Stimulated activated CD8-positive, alpha-beta memory T cell treated with anti-CD3 and anti-CD28 coated beads, Interleukin-4, amount 100 ng/mL, for 24 hours (primary cell): ENCODE measurements at places on chromosomes 2 and 18.

- no peak for DNase-seq
These were observed 278.1 kb upstream of the ZEB2 start for GRCh38 chr2:144798034-144798433.

DNA sequence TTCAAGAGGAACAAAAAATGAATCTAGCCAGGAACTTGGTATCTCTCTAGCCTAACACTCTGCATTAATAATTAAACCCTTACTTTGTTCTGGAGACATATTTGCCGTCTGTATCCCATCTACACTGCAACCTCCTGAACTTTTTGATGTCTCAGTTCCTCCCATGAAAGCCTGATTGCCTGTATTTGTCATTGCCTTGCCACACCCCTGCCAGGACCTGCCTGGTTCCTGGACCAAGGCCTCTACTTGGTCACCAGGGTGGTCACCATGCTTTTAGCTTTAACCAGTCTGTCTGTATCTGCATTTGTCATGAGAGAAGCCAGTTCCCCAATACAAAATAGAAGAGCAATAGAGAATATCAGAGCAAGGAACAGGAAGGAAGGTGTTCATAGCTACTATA is 58.8 kb upstream of the NOL4 start:
- DNase-seq, result no peak

DNA sequence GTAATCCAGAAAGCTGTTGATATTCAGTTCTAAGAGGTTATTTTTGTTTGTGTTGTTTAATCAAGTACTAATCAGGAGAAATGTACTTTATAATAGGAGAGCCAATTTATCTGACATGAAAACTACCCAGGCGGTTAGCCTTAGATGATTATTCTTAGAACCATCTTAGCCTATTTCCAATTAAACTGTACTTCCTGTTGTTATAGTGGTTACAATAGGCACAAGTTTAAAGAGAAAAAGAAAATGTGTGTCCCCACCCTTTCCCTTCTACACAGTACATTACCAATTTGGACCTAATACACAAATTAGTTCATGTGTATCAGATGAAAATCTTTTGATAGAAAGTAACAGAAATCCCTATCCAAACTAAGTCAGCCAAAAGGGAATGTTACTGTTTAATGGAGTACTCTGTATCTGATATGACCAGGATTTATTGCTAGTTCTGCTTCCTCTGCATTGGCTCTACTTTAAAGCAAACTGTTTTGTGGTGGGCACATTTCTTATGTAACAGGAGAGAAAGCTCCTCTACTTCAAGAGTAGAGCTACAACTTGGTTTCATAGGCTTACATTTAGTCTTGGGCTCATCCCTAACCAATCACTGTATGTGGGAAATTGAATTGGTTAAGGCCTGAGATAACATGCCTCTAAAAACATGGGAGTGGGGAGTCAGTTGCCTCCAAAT is 217.9 kb downstream of the UBE2E3 start:
- DNase-seq, result no peak

- no peak for DNase-seq
These were observed 93.6 kb upstream of the TWIST2 start for GRCh38 chr2:238754259-238754658.

GRCh38 chr2:122218596-122218995 is 463.1 kb downstream of the TSN start:
- no peak for DNase-seq

- no peak for DNase-seq
These were observed 25.8 kb downstream of the XDH start for GRCh38 chr2:31388736-31389135.

- no peak for DNase-seq
These were observed 376.1 kb upstream of the SOX11 start for GRCh38 chr2:5316001-5316490.

DNA sequence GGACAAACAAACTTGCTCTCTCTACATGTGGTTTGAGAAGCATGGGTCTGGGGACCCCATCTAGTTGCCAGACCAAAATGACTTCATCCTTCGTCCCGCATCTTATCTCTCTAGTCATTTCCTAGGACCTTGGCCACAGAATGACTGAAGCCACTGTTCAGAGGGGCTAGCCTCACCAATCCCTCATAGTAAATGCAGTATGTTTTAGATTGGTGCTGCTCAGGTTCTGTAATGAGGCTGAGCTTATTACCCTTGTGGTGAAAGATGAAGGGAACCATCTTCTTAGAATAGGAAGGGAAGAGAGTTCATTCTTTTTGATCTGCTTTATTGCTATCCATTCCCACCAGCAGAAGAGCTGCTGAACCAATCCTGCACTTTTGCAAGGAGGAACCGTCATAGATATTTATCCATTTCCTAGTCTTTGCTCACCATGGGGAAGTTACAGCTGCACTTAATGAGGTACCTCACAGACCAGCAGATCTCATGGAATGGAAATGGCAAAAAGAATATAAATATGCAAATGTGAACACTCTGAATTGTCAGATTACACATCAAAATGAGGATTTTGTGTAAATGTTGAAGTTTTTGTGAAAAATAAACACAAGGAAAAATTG is 436.7 kb downstream of the LPIN1 start:
- DNase-seq, result no peak

- DNase-seq, result no peak
These were observed 96.8 kb downstream of the VAPA start for GRCh38 chr18:10010611-10011015.

DNA sequence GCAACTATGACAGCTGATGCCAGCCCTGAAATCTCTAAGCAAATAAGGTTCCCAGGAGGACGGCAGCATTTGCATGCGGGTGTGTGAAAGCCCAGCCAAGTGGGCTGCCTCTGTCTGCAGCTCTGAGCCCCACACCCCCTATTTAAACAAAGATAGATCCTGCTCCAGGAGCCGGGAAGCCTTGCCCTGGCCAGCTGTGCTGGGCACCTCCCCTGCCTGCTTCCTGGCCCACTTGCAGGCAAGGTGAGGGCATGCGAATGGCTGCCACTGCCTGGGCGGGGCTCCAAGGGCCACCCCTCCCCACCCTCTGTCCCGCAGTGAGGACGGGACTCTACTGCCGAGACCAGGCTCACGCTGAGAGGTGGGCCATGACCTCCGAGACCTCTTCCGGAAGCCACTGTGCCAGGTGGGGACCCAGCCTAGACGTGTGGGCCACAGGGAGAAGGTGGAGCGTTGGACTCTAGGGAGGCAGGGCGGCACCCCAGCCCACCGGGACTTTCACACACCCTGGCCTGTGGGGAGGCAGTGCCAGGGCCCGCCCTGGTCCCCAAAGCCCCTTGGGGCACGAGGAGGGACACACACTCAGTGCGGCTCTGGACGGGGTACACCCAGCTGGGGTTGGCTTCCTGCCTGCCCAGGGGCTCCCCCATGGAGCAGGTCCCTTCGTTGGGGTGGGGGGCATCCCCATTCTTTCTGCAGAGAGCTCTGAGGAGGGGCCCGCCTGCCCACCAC is at the start of gene ANO7:
TSS of gene ANO7 (plus strand) at position 317 of the 732 bp plus-strand sequence. CDS start 1,387 bp downstream, outside the sequence.
- no peak for DNase-seq

DNA sequence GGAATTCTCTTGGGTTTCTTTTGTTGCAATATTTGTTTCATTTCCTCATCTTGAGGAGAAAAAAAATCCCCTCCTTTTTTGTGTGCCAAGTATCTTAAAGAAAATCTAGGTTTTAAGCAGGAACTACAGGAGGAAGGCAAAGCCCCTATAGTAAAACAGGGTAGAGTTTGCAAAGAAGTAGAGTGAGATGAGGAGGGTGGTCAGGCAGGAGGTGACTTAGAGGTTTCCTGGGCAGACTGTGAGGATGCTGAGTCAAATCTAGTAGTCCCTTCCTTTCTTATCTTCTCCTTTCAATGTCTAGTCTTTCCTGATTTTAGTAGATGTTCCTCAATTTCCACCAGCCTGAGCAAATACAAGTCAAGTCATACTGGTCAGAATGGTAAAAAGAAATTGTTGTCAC is 222.5 kb downstream of the PMAIP1 start:
- no peak for DNase-seq

GRCh38 chr2:81991282-81991681 is 1686.7 kb upstream of the LRRTM1 start:
- no peak for DNase-seq

DNA sequence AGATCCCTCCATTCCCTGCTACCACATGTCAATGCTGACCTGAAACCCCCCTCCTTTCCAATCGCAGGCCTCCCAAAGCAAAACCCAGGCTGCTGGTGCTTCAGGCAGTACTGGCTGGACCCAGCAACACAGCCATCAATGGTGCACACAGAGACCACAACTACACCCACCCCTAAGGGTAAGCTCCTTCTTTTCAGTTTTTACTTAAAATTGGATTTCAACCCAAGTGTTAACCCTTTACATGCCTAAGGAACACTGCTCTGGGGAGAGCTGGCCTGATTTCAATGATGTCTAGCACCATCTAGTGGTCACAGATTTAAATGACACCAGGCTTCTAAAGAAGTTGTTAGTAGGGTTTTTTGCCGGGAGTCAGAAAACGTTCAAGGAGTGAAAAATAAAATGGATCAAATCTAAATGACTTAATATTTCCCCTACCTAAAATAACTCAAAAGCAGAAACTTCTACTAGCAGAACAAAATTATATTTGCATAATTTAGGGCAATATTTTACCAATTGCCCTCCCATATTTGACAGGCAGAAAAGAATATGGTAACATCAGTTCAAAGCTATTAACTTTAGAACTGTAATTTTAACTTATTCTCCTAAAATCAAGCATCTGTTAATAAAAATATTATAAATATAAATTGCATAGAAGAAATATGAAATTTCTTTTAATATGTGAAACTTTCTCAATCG is 24.6 kb downstream of the FECH start:
- DNase-seq, result no peak

GRCh38 chr18:35407871-35408481 is 30.8 kb upstream of the ZNF396 start:
- DNase-seq, result no peak

- no peak for DNase-seq
These were observed 122.1 kb downstream of the ARL4C start for GRCh38 chr2:234374736-234375135.

DNA sequence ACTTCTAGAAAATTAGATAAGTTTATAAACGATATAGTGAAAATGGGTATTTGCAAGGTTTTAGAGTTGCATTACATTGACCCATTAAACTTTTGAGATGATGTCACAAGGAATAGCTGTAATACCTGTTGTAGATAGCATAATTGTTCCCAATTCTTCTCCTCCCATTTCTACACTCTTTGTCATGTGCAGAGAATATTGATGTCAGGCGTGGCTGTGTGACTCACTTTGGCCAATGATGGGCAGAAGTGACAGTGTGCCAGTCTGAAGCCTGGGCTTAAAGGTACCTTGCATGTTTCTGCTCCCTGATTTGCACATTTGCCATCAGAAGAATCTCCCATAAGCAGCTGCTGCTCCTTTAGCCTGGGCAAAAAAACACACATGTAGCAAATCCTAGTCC is 26.9 kb upstream of the CCBE1 start:
- DNase-seq, result no peak

GRCh38 chr2:138757384-138757783 is 22.8 kb downstream of the NXPH2 start:
- DNase-seq, result no peak
